ENCODE measurements at places on chromosomes 12 and 14.

- peak; percentile 43 for DNase-seq
Observed at GRCh38 chr12:121144416-121144914, 11.8 kb downstream of the P2RX7 start.

- DNase-seq, result no peak
Observed at GRCh38 chr14:70803321-70804310, 5.7 kb downstream of the MAP3K9 start.

DNA sequence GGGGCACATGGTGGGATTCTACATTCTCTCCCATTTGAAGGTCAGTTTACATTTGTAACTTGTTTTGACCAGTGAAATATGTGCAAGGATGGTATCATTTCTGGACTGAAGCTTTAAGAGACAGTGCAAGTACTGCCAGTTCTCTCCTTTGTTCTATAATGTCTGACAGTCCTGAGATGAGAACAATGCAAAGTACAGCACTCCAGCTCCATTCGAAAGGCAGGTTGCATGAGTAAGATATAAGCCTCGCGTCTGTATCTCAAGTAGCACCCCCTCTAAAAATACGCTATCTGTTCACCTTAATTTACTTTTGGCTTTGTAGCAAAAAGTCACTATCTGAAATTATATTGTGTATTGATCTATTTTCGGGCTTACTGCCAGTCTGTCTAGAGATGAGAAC, 1122.2 kb upstream of the TMEM132C start:
- DNase-seq, result no peak

GRCh38 chr14:90060312-90060964, 1.4 kb upstream of the KCNK13 start:
- no peak for DNase-seq

GRCh38 chr14:104688505-104689108, 811 bp upstream of the INF2 start:
- DNase-seq, result no peak

DNA sequence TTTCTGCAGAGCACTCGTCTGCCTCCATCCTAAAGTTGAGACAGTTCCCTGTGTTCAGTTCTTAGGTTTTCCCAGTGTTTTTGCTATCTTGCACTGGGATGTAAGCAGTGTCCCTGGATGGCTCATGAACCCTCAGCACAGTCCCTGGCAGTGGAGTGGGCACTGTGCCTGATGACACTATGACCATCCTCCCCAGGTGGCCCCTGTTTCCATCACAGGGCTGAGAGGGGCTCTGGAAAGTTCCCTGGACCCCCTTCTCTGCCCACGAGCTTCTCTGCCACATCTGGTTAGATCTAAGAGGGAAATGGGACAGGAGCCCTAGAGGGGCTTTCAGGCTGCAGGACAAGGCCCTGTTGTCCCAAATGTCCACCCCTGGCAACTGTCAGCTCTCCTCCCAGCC, 249.8 kb upstream of the SFSWAP start:
- no peak for DNase-seq

- DNase-seq, result no peak
Observed at GRCh38 chr12:52091061-52091460, 11.6 kb downstream of the SMIM41 start.

- DNase-seq, result peak; percentile 65
Observed at GRCh38 chr12:27922531-27923139, 49.9 kb downstream of the PTHLH start.

- DNase-seq, result no peak
Observed at GRCh38 chr12:76255281-76255680, 92.9 kb downstream of the BBS10 start.

DNA sequence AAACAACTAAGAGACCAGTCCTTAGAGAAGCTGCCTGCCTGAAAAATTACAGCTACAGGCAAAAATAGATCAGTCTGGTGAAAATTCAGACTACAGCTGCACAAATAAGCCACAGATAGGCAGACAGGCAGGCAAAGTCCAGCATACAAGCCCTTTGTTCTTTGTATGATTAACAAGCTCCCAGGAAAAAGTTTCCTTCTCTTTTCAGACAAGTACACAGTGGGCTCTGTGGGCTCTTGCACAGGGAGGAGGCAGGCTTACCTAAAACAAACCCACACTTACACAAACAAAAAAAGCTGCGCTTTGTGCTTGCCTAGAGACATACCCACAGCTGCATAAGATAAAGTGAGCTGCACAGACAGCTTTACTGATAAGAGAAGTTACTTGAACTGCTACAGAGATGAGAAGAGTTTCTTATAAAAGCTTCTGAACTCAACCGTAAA, 7.7 kb downstream of the OR6C68 start:
- no peak for DNase-seq

DNA sequence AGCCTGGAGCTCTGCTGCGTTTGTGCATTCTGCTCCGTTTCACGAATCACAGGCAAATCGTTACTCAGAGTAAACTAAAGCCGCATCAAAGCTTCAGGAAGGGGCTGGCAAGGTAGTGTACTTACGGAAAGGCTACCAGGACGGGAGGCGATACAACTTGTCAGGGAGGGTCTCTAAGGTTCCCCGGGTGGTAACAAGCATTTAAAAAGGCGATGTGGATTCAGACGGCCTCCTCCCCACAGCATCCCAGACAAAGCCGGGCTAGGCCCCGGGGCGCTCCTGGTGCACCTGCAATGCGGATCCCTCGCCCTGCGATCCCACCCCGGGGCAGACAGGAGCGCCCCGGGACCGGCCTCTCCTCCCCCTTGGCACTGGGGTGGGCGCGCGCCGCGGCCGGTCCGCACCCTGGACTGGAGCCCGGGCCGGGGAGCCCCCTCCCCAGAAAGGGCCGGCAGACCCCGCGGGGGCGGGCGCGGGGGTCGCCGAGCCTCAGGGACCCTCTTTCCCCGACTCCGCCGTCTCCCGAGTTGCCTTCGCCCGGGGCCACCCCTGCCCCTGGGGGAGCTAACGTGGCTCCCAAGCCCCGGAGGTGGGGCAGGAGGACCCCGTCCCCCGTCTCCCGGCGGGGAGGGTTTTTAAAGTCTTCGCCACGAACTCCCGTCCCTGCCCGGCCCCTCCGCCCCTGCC, 718 bp downstream of the CCDC92 start:
- no peak for DNase-seq

DNA sequence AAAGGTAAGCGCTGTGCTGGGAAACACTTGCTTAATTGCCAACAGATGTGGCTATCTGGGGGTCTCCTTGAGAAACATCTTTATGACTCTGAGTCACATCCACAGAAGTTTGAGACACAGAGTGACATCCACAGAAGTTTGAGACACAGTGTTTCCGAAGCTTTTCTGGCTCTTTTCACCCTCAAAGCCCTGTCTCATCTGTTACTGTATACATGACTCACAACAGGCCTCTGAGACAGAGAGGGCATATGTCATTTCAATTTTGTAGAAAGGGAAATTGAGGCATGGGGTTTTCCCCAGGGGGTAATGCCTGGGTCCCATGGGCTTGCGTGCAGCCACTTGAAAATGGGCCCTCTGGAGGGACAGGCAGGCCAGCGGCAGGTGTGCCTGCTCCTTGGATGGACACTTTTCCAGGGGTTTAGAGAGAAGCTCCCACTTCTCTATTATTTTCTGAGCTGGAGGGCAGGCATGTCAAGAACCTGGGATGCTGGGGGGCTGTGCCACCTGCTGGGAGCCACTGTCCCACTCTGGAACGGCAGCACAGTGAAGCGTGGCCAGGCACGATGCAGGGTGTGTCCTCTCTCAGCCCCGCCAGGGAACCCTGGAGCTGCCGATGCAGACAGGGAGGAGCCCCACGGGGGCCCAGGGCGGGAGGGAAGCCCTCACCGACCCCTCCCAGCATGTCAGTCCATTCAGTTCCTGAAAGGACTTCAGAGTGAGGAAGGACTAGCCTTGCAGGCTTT, 111.3 kb upstream of the FKBP4 start:
- no peak for DNase-seq

GRCh38 chr14:35366521-35366976, 38.0 kb downstream of the NFKBIA start:
- no peak for DNase-seq

DNA sequence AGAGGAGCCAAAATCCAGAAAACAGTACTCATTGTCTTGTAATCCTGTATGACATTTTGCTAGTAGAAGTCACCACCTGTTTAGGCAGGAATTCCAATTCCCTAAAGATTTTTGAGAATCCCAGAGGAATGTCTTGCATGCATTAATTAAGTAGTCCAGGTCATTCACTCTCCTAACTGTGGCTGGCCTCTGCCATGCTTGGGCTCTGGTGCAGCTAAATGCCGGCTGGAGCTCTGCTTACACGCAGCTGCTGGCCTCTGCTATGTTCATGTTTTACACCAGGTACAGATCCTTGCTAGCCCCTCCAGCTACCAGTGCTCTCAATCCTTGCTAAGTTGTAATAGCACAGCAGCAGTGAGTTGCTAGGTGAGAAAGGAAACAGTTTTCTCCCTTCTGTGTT, 16.3 kb upstream of the HIF1A start:
- DNase-seq, result no peak

DNA sequence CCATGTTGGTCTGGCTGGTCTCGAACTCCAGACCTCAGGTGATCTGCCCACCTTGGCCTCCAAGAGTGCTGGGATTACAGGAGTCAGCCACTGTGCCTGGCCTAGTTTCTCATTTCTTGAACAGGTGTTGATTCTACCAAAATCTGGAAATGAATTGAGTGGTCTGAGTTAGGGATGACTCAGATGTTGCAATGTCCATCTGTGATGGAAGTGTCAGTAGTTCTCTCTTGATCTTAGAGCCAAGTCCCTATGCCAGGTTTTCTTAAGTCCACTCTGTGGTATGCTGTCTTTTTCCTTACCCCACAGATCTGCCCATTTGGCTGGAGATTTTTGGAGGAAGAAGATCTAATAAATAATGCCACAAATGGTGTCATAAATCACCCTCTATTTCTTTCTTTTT, 12.6 kb downstream of the SNAPC1 start:
- DNase-seq, result no peak

Measured in stromal cell of bone marrow (primary cell).